ENCODE measurements at places on chromosomes 7 and 10. TPM values are rescaled to one million over a fixed set of nuclear protein-coding genes. Genes with fewer than 3 reads are reported as not detected.

DNA sequence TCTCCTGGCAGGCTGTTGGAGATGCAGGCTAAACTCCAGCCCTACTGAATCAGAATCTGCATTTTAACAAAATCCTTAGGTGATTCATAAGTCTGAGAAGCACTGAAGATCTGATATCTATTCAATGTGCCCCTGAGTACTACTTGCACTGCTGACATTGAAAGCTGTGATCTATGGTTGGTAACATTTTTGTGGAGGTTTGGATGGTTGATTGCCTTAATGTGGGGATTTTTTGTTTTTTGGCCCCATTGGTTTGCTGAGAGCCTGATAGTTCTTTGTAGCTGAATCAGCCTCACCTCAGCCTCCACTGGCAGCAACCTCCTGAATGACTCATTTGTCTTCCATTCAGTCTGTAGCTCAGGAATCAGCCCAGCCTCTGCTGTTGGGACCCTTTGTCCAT is 14.7 kb upstream of the LRRN3 start:
- no peak for DNase-seq

DNA sequence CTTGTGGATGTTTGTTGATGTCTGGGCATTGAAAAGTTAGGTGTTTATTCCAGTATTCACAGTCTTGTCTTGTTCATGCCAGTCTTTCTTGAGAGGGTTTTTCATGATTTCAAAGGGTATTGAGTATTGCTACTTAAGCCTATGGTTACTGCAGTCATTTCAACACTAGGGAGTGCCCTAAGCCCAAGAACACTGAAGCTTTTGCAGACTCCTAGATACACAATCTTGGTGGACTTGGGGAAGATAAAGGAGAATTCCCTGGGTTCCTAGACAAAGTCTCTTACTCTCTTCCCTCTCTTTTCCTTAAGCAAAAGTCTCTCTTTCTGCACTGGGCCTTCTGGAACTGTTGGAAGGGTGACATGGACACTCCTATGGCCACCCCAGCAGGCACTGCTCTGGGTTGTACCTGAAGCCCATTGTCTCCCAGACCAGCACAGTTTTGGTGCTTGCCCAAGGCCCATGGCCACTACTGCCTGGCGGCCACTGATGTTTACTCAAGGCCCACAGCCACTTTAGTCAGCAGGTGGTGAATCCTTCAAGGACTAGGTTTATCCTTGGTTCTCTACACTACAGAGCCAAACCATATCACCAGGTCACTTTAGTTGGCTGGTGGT is 24.9 kb downstream of the SAMD9 start:
- DNase-seq, result no peak

- no peak for DNase-seq
These were observed 28.9 kb downstream of the PON1 start for GRCh38 chr7:95295397-95295796.

The FOXI2 gene
- 0.58 TPM for total RNA-seq

DNA sequence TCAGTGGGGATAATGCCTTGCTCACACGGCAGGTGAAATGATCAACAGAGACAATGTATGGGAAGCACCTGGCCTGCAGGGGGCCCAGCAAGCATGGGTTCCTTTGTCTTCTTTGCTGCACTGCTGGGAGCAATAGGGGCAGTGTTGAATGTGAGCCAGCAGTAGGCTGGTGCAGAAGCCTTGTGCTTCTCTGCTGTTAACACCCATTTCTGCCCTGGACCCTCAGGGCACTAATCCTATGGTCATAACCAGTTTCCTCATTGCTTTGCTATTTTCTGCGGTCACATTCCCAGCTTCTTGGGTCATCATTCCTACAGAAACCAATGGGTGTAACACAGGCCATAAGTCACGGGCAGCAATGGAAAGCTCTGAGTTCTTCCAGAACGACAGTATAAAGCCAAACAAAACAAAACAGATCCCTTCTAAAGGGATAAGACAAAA is 10.9 kb upstream of the LGI1 start:
- DNase-seq, result no peak

GRCh38 chr10:101644002-101644401 is 51.0 kb downstream of the FBXW4 start:
- no peak for DNase-seq

The CAV2 gene
- total RNA-seq, result 47.3 TPM

The TMEM270 gene
- not detected for total RNA-seq

DNA sequence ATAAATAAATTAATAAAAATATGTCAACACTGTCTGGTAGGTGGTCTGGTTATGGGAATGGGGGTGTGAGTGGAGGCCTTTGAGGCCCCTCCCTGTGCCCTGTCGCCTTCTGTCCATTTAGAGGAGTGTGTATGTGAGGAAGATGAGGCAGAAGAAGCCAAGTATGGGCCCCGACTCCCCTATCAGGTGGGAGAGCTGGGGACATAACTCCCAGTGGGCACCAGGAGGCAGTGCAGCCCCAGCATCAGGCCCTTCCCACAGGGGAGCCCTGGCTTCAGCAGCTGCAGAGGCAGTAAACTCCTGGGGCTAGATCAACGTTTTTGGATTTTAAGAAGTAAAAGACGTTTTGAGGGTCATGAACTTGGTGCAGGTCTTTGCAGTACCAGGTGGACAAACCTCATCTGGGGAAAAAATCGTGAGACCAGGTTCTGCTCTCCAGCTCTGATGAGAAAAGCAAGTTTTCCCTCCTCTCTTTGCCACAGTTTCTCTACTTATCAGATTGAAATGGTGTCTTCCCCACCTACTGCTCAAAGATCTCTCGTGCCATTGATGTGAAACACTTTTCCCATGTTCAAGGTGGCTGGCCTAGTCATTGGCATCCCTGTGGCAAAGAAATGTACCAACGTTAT is 167.8 kb upstream of the EEPD1 start:
- peak; percentile 96 for DNase-seq

- DNase-seq, result no peak
These were observed 9.9 kb downstream of the IGFBP1 start for GRCh38 chr7:45898222-45898621.

- DNase-seq, result no peak
These were observed 210.0 kb downstream of the IMMP2L start for GRCh38 chr7:111352319-111352718.

All from lower leg skin (tissue), 4 donors.